Activated naive CD8-positive, alpha-beta T cell treated with anti-CD3 and anti-CD28 coated beads for 36 hours (primary cell): ENCODE measurements at places on chromosomes 4 and X.

DNA sequence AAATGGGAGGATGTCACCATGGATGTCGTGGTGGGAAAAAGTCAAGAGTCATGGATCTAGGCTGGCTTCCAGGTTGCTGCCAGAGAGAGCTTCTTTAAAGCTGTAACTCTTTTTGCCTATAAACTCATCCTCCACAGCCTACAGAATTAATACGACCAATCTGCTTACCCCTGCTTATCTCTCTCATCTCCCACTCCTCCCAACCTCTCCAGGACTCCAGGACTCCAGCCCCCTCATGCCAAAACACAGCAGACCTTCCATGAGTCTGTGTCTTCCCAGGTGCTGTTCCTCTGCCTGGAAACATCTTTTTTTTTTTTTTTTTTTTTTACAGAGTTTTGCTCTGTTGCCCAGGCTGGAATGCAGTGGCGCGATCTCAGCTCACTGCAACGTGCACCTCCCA lies 15.3 kb upstream of the SLC10A4 start:
- no peak for DNase-seq
- H3K27ac ChIP-seq, result no peak overlapping the region
- H3K27me3 ChIP-seq, result peaks cover 5% of the 10 kb centered on the region
- H3K4me3 ChIP-seq, result no peak overlapping the region
- H3K4me1 ChIP-seq, result peaks cover 1% of the 10 kb centered on the region

DNA sequence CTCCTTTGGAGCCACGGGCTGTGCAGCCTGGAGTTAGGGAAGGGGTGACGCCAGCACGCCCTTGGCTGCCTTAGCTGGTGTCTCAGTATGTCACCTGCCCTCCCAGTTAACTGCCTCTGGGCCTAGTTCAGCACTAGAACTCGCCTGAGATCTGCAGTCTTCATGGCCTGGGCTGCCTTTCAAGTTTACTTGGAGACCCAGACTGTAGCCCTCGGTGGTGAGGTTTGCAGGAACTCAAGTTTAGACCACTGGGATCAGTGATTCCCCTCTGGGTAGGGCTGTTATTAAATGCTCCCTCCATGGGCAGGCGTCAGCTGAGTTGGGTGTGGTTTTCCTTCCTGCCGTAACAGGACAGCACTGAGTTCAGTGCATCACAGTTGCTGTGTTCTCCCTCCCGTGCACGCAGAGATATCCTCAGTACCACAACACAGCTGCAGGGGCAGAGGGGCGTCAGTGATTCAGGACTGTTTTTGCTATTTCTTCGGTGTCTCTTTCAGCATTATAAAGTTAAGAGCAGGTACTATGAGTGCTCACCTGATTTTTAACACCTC lies 30.5 kb downstream of the PLAC8 start:
- DNase-seq, result peak; percentile 42
- H3K27me3 ChIP-seq, result no peaks in the 10 kb centered on the region
- peak overlapping the region; percentile 51 for H3K27ac ChIP-seq
- H3K4me3 ChIP-seq, result no peak overlapping the region
- H3K36me3 ChIP-seq, result peaks cover 31% of the 10 kb centered on the region
- H3K4me1 ChIP-seq, result peaks cover 40% of the 10 kb centered on the region

GRCh38 chrX:18010253-18010652 lies 149.2 kb upstream of the RAI2 start:
- H3K4me3 ChIP-seq, result no peak overlapping the region
- no peak overlapping the region for H3K27ac ChIP-seq
- no peak for DNase-seq
- H3K36me3 ChIP-seq, result no peaks in the 10 kb centered on the region
- H3K27me3 ChIP-seq, result no peaks in the 10 kb centered on the region

- no peak for DNase-seq
- H3K4me3 ChIP-seq, result no peak overlapping the region
- H3K36me3 ChIP-seq, result no peaks in the 10 kb centered on the region
- H3K27me3 ChIP-seq, result no peaks in the 10 kb centered on the region
Measured at GRCh38 chrX:13380211-13380610, 60.4 kb upstream of the ATXN3L start.

- H3K36me3 ChIP-seq, result no peaks in the 10 kb centered on the region
- no peak within 1 kb of the TSS for H3K27ac ChIP-seq
- H3K4me1 ChIP-seq, result no peaks in the 10 kb centered on the region
Measured at GRCh38 chr4:8580321-8581093, at the start of gene GPR78. Gene GPR78, plus strand, starts transcription at chr4:8580392. Its CDS starts 591 bp downstream, at chr4:8580983.

- no peaks in the 10 kb centered on the region for H3K27me3 ChIP-seq
- no peaks in the 10 kb centered on the region for H3K36me3 ChIP-seq
- no peak overlapping the region for H3K27ac ChIP-seq
- H3K4me3 ChIP-seq, result no peak overlapping the region
- no peaks in the 10 kb centered on the region for H3K4me1 ChIP-seq
Measured at GRCh38 chr4:8373973-8374545, 66.5 kb downstream of the ACOX3 start.

GRCh38 chr4:67873116-67873515 lies 10.7 kb downstream of the TMPRSS11D start:
- no peak overlapping the region for H3K4me3 ChIP-seq
- H3K27me3 ChIP-seq, result no peaks in the 10 kb centered on the region
- no peak for DNase-seq
- H3K27ac ChIP-seq, result no peak overlapping the region

DNA sequence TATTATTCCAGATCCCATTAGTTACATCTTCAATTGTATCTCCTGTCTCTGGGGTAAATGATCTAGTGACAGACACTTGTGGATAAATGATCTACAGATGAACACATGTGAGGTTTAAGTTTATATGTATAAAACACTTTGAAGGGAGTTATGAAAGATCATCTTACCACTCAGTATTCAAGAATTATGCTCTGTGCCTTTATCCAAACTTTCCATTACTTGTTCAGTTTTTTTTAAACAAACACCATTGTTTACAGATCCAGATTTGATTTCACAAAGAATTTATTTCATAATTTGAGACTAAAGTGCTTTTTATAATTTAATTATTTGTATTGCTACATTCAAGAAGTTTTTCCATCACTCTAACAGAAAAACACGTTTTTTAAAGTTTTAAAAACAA lies 142.5 kb downstream of the HHIP start:
- no peaks in the 10 kb centered on the region for H3K4me1 ChIP-seq
- peaks cover 6% of the 10 kb centered on the region for H3K27me3 ChIP-seq
- H3K27ac ChIP-seq, result no peak overlapping the region
- H3K4me3 ChIP-seq, result no peak overlapping the region
- DNase-seq, result no peak
- no peaks in the 10 kb centered on the region for H3K36me3 ChIP-seq

DNA sequence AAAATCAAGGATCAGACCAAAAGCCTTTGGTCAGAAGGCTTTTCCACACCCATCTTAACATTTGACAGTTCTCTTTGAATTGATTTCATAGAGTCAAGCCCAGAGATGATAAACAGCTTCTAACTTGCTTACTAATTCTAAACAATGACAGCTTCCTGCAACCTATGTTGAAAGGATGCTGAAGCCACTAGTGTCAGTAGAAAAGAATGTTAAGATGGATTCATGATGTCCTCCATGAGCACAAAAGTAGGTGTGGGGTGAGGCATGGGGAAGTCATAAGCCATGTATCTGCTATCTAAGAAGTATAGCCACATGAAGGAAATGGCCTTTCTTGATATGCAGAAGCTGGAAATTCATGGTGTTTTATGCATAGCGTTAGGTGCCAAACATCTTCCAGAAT lies 269.3 kb downstream of the DHX15 start:
- no peaks in the 10 kb centered on the region for H3K36me3 ChIP-seq
- no peak overlapping the region for H3K4me3 ChIP-seq
- H3K27me3 ChIP-seq, result no peaks in the 10 kb centered on the region
- DNase-seq, result no peak

DNA sequence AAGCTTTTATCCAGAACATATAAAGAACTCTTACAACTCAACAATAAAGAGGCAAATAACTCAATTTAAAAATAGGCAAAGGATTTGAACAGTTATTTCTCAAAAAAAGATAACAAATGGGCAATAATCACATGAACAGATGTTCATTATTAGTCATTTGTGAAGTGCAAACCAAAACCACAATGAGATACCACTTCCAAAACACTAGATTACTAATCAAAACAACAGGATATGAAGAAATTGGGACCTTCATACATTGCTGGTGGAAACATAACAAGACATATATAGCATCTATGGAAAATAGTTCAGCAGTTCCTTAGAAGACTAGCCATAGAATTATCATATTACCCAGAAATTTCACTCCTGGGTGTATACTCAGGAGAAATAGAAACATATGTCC lies 224.6 kb downstream of the FBXO8 start:
- no peak for DNase-seq
- no peaks in the 10 kb centered on the region for H3K4me1 ChIP-seq
- H3K4me3 ChIP-seq, result no peak overlapping the region
- H3K36me3 ChIP-seq, result no peaks in the 10 kb centered on the region

DNA sequence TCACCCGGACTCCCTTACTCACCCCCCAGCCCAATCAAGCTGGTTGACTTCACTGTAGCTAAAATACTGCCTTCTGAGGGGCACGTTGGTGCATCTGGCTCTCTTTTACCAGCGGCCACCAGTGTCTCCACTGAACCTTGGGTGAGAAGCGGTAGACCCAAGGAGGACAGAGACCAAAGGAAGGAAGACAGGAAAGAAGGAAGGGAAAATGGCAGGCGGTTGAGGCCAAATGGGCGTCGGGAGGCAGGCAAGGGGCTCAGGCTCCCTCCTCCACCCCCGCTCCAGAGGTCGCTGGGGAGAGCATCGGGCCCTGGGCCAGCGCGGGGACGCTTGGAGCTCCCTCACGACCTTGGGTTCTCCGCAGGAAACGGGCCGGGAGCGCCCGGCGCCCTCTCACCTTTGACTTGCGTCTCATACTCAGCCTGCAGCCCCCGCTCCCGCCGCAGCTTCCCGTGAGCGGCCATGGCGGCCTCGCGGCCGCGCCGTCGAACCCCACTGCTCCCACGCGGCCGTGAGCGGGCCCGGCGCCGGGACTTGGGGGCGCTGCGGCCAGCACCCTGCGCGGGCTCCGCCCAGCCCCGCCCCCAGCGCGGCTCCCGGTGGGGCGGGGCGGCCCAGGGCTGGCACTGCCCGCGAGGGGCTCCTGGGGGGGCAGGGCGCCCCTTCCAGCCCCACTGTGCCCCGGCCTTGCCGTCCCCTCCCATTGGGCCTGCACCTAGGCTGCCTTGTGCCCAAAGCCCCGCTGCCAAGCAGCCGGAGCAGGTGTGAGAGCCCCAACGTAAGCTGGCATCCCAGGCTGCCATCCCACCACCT lies at the start of gene ARHGAP4:
Gene ARHGAP4, minus strand, starts transcription at position 526 of the 813 bp plus-strand sequence. Its CDS starts 62 bp downstream, at position 464.
- H3K4me3 ChIP-seq, result peak within 1 kb of the TSS; percentile 94
- peaks cover 29% of the 10 kb centered on the region for H3K36me3 ChIP-seq
- peaks cover 23% of the 10 kb centered on the region for H3K4me1 ChIP-seq
- peak within 1 kb of the TSS; percentile 97 for H3K27ac ChIP-seq

DNA sequence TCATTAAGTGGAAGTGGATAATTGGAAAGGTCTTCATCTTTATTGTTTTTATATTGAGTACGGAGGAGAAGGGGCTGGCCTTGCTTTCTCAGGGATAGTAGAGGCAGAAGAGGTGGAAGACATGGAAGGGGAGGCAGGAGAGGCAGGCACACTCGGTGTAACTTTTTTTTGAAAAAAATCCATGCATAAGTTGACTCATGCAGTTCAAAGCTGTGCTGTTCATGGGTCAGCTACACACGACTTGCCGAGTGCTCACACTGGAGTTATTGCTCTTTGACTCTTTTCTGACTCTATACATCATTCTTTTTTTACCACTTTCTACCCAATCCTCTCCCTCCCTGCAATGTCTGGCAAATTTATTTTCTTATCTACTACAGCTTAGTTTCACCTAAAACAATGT lies 158.3 kb upstream of the AADAT start:
- no peak for DNase-seq
- H3K27ac ChIP-seq, result no peak overlapping the region
- H3K27me3 ChIP-seq, result no peaks in the 10 kb centered on the region
- H3K36me3 ChIP-seq, result no peaks in the 10 kb centered on the region

- peak overlapping the region; percentile 79 for H3K27ac ChIP-seq
- peak; percentile 80 for DNase-seq
- peaks cover 12% of the 10 kb centered on the region for H3K36me3 ChIP-seq
- peaks cover 59% of the 10 kb centered on the region for H3K27me3 ChIP-seq
Measured at GRCh38 chr4:185587427-185588161, 52.3 kb upstream of the PDLIM3 start.

DNA sequence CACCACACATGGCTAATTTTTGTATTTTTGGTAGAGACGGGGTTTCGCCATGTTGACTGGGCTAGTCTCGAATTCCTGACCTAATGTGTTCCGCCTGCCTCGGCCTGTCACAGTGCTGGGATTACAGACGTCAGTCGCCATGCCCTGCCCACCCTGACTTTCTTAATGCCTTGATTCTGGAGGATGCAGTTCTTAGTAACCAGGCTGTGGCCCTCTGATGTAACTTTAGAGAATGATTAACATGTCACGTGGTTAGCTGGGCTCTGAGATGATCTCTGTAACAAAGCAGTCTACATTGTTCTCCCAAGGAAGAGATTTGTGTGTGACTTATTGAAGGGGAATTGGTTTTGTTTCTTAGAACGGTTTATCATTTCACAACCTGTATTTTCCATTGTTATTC lies 30.6 kb downstream of the ANK2 start:
- H3K4me3 ChIP-seq, result no peak overlapping the region
- no peaks in the 10 kb centered on the region for H3K27me3 ChIP-seq
- H3K27ac ChIP-seq, result no peak overlapping the region
- no peaks in the 10 kb centered on the region for H3K4me1 ChIP-seq
- H3K36me3 ChIP-seq, result no peaks in the 10 kb centered on the region

- no peak overlapping the region for H3K4me3 ChIP-seq
- no peak for DNase-seq
- H3K27ac ChIP-seq, result no peak overlapping the region
- H3K36me3 ChIP-seq, result no peaks in the 10 kb centered on the region
- H3K4me1 ChIP-seq, result no peaks in the 10 kb centered on the region
Measured at GRCh38 chr4:125639182-125639621, 324.4 kb downstream of the FAT4 start.

DNA sequence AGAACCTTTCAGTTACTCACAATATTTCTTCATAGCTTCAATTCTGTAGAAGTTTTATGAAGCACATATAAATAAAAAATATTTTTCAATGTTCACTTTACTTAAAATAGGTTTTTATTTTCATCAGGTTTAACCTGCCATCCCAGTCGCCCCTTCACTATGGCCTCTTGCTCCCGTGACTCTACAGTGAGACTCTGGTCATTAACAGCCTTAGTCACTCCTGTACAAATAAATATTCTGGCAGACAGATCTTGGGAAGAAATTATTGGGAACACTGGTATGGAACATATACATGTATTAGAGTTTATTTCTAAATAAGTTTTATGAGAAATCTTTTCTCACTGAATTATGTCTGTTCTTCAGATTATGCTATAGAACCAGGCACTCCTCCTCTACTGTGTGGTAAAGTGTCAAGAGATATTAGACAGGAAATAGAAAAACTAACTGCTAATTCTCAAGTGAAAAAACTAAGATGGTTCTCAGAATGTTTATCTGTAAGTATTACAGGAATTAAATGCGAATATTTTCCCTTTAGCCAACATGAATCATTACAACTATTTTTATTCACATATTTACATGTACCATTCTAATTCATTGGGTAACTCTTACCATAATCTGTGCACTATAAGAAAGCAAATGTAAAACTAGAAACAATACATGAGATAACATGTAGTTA lies 45.6 kb downstream of the SPATA4 start:
- H3K27me3 ChIP-seq, result no peaks in the 10 kb centered on the region
- no peaks in the 10 kb centered on the region for H3K36me3 ChIP-seq
- no peaks in the 10 kb centered on the region for H3K4me1 ChIP-seq
- no peak overlapping the region for H3K4me3 ChIP-seq
- DNase-seq, result no peak
- no peak overlapping the region for H3K27ac ChIP-seq
